Activated naive CD4-positive, alpha-beta T cell (primary cell): ENCODE measurements at places on chromosomes 3 and 15.

DNA sequence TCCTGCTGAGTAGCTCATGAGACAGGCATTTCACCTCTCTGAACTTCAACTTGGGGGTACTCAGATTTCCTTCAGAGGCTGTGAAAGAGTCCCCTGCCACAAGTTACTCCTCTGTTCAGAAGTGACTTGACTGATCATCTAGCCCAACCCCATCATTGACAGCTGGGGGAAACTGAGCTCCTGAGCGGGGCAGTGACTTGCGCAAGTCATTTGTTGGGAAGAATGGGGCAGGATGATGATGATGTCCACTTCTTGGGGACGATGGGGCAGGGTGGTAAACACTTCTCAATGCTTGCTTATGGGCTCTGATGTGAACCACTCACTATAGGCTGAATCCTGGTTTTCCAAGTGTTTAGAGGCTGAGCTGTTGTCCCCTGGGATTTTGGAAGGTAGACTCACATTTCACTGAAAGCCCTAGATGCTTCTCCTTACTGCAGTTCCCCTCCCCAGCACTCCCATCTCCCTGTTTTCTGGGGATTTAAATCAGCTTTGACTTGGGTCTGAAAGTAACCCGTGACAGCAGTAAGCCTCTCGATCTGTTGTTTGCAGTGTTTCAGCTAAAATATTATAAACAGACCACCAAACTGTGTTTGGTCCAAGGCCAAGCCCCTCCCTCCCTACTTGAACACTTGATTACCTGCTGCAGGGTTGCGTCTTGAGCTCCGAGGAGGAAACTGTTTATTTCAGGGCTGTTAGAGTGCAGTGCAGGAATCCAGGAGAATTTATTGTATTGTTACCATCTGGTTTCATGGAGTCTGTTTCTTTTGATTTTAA, 25.1 kb downstream of the SMAD3 start:
- no peak for DNase-seq

GRCh38 chr3:29853841-29854397, 573.0 kb downstream of the RBMS3 start:
- DNase-seq = no peak

- no peak for DNase-seq
Measured at GRCh38 chr3:112331851-112332250, 1.1 kb upstream of the CD200 start.

- DNase-seq = no peak
Measured at GRCh38 chr3:47339951-47340350, 40.9 kb upstream of the PTPN23 start.

DNA sequence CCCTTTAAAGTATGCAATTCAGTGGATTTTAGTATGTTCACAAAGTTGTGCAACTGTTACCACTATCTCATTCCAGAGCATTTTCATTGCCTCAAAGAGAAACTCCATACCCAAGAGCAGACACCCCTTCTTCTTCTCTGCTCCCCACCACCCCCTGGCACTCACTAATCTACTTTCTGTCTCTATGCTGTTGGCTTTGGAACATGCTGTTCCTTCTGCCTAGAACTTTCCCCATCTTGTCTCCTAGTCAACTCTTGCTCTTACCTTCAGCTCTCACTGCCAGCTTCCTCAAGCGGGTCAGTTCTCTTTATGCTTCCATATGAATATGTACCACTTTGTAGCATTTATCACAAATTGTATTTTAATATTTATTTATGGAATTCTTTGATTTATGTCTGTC, 50.1 kb downstream of the TYRO3 start:
- DNase-seq = no peak

GRCh38 chr15:73522011-73522410, 79.0 kb downstream of the REC114 start:
- no peak for DNase-seq
